HFFc6 (cell line): ENCODE measurements at places on chromosomes 2 and 18. TPM values are rescaled to one million over a fixed set of nuclear protein-coding genes. Genes with fewer than 3 reads are reported as not detected.

DNA sequence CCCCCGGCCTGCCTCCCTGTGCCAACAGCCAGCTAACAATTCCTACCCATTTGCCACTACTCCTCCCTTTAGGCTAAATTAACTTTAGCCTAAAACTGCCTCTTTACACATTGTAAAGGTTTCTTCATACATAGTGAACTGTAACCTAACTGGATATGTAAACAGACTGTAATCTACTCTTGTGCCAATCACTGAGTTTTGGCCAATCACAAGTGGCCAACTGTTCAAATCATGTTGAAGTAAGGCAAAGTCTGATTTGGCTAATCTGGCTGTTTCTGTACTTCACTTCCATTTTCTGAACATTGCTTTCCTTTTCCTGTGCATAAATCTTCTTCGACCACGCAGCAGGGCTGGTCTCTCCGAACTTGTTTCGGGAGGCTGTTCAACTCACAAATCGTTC lies 103.6 kb upstream of the LYPD6 start:
- no peak for DNase-seq

DNA sequence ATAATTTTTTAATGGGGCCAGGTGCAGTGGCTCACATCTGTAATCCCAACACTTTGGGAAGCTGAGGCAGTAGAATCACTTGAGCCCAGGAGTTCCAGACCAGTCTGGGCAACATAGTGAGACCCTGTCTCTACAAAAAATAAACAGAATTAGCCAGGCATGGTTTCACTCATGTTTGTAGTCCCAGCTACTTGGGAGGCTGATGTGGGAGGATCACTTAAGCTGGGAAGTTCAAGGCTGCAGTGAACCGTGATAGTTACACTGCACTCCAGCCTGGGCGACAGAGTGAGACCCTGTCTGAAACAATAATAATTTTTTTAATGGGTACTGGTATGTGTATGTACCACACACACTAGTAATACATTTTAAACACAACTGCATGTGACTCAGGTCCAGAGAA lies 2.4 kb downstream of the ARL6IP6 start:
- no peak for DNase-seq

DNA sequence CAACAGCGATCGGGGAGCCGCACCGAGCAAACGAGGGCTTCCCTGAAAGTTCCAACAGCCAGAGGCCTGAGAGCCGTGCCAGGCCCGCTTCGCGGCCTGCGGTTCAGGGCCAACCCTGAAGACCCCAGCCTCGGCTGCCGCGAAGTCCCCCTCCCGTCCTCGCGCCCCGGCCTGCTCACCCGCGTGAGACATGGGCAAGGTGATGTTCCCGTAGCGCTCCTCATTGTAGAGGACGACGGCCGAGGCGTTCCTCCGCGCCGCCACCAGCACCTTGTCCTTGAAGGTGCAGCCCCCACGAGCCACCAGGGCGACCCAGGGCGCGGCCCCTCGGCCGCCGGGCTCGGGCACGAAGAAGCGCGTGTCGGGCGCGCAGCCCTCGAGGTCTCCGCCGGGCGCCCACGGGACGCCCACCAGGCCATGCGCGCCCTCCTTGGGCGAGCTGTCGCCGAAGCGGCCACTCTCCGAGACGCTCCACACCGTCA lies 510 bp downstream of the RNF149 start:
- DNase-seq = no peak

- no peak for DNase-seq
Observed at GRCh38 chr2:239303711-239304532, 96.9 kb downstream of the HDAC4 start.

- DNase-seq = no peak
Observed at GRCh38 chr2:237348281-237348865, 65.6 kb downstream of the COL6A3 start.

DNA sequence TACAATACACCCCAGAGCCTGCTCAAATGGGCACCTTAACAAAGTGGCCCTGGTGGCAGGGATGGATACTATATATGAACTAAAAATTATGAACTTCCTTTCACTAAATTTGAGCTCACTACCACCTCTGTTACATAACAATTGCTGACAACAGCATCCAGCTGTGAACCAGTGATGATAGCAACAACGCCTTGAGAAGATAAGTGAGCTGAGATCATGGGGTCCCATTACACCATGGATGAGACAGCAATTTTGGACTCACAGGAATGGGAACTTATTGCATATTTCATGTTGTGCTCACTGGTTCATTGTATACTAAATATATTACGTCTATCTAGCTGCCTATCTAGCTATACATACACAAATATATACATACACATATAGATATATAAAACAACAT lies 16.9 kb upstream of the ALMS1 start:
- no peak for DNase-seq

DNA sequence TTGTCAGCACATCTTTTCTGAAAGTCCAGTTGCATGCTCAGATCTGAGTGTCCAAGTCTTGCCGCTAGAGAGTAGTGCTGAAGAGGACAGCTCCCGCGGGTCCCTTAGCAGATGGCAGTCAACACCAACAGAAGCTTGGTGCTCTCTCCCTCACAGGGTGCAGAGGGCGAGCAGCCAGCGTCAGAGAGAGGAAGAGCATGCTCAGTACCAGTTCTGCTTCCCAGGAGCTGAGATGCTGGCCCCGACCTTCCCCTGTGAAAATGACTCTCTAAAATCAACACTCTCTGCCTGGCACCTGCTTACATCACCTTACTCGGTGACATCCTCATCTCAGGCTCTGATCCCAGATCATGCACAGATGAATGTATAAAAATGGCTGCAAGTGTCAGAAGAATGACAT lies 86.0 kb upstream of the TWIST2 start:
- DNase-seq = no peak

DNA sequence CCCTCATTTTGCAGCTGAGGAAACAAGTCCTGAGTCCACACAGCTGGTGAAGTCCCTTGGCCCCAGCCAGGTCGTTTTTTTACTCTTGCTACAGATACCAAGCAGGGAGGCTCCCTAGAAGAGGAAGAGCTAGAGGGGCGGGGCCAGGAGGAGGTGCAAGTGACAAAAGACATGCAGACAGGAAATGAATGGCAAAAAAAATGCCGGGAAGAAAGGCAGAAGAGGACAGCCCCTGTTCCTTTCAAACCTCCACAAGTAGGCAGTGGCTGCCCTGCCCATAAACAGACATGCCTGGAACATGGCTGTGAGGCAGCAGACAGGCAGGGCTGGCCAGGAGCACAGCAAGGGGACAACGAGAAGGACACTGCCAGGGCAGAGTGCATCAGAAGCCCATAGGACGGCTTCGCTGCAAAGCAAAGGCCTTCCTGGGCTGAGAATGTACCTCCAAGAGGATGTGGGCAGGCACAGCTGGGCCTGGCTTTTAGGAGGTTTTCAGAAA lies 108.7 kb downstream of the ZBTB7C start:
- no peak for DNase-seq

The RAB10 gene
- total RNA-seq = 131 to 147 TPM (median 133 TPM) in 3 replicates

The CGREF1 gene
- 0.24 TPM in 1 of 3 replicates, not detected in the others for total RNA-seq

GRCh38 chr18:67402543-67402942 lies 114.0 kb downstream of the DSEL start:
- DNase-seq = peak; percentile 79

- DNase-seq = no peak
Observed at GRCh38 chr2:12334412-12334966, 382.2 kb upstream of the TRIB2 start.

DNA sequence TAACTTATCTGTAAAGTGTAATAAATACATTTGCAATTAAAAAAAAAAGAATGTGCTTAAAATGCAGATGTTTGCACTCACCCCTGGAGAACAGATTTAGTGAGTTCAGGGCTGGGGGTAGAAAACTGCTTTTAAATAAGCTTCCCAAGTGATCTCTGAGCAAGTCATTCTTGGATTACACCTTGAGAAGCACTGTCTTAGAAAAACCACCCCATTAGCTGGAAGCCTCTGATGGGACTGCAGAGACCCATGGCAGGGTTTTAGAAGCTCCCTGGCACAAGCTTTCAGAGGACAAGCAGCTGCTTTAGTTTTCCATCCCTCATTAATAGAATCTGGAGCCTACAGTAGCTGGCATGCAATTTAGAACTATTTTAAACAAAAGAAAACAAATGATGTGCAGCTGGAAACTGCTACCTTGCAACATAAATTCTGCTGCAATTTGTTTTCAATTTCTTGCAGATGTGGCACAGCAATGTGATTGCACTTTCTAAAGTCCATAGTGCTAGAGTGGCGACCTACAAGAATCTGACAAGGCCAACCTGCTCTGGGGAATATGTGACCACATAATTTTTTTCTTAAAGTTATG lies 141.5 kb downstream of the CDC42EP3 start:
- DNase-seq = no peak

The MEP1B gene
- not detected in 3 replicates for total RNA-seq

The PPP1R1C gene
- total RNA-seq = 0.32 TPM in 1 of 3 replicates, not detected in the others

GRCh38 chr2:68412127-68412819 lies 47.2 kb downstream of the PLEK start:
- no peak for DNase-seq

- peak; percentile 21 for DNase-seq
Observed at GRCh38 chr2:101388232-101388631, 929 bp upstream of the CREG2 start.

The ASIC4 gene
- total RNA-seq = 0.05 to 0.08 TPM in 2 of 3 replicates, not detected in the other

DNA sequence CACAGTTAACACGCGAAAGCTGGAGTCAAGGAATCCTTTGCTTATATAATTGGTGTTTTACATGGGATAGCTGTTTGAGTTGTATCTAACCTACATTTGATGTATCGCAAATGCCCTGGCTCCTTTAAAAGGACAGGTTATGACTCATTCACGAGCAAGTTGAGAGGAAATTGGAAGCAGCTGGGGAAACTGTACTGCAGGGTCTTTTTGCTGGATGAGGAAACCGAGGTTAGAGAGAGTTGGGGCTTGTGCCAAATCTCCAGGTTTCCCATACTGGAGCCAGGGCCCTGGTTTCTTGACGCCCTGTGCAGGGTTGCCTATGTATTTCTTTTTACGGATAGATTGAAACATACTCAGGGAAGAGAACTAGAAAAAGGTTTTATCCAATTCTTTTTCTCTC lies 60.0 kb upstream of the SPTBN1 start:
- peak; percentile 22 for DNase-seq

DNA sequence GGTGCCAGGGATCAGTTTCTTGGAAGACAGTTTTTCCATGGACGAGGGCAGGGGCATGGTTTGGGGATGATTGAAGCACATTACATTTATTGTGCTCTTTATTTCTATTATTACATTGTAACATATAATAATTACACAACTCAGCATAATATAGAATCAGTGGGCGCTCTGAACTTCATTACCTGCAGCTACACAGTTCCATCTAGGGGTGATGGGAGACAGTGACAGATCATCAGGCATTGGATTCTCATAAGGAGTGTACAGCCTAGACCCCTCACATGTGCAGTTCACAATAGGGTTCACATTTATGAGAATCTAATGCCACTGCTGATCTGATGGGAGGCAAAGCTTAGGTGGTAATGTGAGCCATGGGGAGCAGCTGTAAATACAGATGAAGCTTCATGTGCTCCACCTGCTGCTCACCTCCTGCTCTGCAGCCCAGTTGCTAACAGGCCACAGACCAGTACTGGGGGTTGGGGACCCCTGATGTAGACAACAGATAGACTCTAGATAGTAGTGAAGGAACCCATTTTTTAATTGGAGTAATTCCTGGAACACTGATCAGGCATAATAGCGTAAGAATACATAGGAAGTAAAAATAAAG lies 41.5 kb upstream of the MC4R start:
- DNase-seq = peak; percentile 2

- DNase-seq = no peak
Observed at GRCh38 chr2:136207030-136207623, 89.2 kb upstream of the CXCR4 start.

The ATG9A gene
- total RNA-seq = 50.9 and 52.5 TPM in 2 replicates

DNA sequence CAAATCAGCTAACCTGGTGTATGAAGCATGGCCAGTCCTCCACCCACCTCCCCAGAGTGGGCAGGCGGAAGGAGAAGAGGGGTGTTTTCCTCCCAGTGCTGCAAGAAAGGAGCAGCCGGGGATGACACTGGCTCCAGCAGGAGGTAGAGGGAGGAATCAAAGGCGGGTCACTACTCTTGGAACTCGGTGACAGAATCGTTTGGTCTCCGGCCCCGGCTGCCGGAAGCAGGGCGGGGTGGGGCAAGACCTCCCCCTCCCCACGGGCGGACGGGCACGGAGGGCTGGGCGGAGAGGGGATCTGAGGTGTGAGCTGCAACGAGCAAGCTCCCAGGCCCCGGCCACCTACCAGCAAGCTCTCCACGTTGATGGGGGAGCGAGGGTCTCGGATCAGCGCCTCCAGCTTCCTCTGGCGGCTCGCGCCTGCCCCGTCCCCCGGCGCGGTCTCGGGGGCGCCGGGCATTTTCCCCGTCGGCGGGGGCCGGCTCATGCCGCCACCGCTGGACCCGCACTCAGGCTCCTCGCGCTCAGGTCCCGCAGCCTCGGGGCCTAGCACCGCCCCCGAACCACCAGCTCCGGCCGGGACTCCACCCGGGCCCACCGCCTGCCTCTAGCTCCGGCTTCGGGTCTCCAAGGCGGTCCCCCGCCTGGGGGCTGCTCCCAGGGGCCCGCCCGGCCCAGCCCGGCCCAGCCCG lies 640 bp downstream of the ROCK2 start:
- no peak for DNase-seq

- DNase-seq = no peak
Observed at GRCh38 chr2:15712551-15713342, 121.1 kb downstream of the DDX1 start.

The MAL gene
- total RNA-seq = not detected in 2 replicates

The PKP4 gene
- 35.9 and 45.5 TPM in 2 replicates for total RNA-seq

The DSG4 gene
- total RNA-seq = not detected in 3 replicates

The CXCR1 gene
- not detected in 3 replicates for total RNA-seq

The CIB4 gene
- total RNA-seq = not detected in 3 replicates

DNA sequence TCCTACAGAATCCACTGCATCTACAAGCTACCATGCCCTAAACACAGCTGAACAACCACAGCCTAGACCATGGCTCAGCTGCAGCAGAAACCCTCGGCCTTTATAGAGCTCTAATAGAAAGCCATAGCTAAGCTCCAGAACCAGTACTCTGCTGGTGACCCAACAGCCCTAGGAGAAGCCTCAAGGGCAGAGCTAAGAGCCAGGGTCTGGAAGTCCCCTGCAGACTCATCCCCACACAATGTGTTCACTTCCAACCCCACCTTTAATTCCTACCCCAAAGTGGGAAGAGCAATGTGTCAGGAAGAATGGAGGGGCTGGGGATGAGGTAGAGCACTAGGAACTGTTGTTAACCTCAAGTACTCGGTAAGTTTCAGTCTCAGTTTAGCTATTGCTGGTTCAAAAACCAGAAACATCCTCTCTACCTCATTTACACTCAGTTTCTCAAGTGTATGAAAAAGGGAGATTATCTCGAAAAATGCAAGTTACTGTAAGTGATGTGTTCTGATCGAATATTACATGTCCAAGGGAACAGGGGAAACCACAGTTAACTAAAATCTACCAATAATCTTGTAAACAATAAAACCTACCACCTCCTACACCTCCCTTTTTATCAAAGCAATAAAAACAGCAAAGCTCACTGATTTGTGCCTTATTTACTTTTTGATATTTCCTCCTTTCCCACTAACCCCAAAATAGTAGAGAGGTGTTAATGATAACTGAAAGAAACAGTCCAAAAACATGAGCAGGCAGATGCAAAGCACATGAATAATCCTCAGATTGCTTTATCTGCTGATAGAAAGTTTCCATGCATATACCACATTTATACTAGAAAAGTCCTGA lies 36.2 kb downstream of the THADA start:
- DNase-seq = no peak
